ENCODE measurements at places on chromosomes 1 and 21. TPM values are rescaled to one million over a fixed set of nuclear protein-coding genes. Genes with fewer than 3 reads are reported as not detected.

The PGBD2 gene
- 8.1 TPM for total RNA-seq

The LRRC39 gene
- 0.87 TPM for total RNA-seq

The TMPRSS2 gene
- 0.19 TPM for total RNA-seq

The ATP6V1G3 gene
- not detected for total RNA-seq

The MAP3K21 gene
- 8.6 TPM for total RNA-seq

The DNAJC11 gene
- 71.1 TPM for total RNA-seq

The SPEN gene
- total RNA-seq: 23.7 TPM

The GJA8 gene
- not detected for total RNA-seq

The PDZK1IP1 gene
- total RNA-seq: not detected

The GPR89B gene
- total RNA-seq: 11.3 TPM

The LCE1B gene
- not detected for total RNA-seq

The ZNF648 gene
- total RNA-seq: 0.38 TPM

The APH1A gene
- 121 TPM for total RNA-seq

The C4BPA gene
- total RNA-seq: not detected

The OSCP1 gene
- 7.0 TPM for total RNA-seq

The CELA2B gene
- total RNA-seq: not detected

The GUCA2B gene
- not detected for total RNA-seq

The PITHD1 gene
- 43.8 TPM for total RNA-seq

The LDLRAD1 gene
- total RNA-seq: not detected

The CD52 gene
- total RNA-seq: 0.41 TPM

The GPR52 gene
- total RNA-seq: not detected

The C1orf185 gene
- total RNA-seq: not detected

The CHRM3 gene
- total RNA-seq: 9.9 TPM

The WNT3A gene
- total RNA-seq: not detected

The RCAN1 gene
- total RNA-seq: 156 TPM

The OR14I1 gene
- not detected for total RNA-seq

The RHD gene
- total RNA-seq: not detected

The PEAR1 gene
- total RNA-seq: 0.49 TPM

The HPCA gene
- total RNA-seq: not detected
